ENCODE measurements at places on chromosomes 1 and 21.
A peak's percentile ranks its signal among the peaks of the same experiment; 100 is the strongest.

GRCh38 chr1:11854519-11854918 lies 4.2 kb downstream of the NPPB start:
- DNase-seq: no peak

- no peak for DNase-seq
These were observed 13.6 kb upstream of the DISP3 start for GRCh38 chr1:11465307-11465706.

GRCh38 chr1:168114845-168115244 lies 21.9 kb downstream of the GPR161 start:
- DNase-seq: no peak

DNA sequence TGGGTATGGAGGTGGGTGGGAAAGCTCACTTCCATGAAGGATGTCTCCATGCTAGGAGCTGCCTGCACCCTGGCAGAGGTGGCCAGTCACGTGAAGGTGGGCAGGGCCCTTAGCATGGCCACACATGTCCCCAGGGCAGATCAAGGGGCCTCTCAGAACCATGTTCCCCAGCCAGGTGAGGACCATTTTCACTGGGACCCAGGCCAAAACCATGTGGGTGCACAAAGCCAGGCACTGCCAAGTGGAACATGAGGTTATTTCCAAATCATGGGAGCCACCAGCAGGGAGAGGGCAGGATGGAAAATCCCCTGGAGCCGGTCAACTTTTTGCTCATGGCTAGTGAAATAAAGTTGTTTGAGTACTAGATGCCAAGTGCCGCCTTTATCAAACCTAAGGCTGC lies 9.7 kb downstream of the ZNF692 start:
- DNase-seq: no peak

DNA sequence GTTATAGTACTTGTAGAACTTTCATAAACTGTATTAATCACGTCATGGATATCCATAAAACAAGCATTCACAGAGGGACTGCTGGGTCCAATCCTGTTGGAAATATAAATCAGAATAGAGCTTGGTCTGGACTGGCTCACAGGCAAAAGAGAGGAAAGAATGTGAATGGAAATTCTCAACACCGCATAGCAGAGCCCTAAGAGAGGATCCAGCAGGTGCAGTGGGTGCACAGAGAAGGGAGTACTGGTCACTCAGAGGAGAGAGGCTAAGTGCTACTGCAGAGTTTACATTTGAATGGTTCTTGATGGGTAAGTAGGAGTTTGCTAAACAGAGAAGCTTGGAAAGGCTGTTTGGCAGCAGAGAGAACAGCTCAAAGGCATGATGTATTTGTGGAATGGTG lies 231.7 kb downstream of the PAPPA2 start:
- DNase-seq: no peak

DNA sequence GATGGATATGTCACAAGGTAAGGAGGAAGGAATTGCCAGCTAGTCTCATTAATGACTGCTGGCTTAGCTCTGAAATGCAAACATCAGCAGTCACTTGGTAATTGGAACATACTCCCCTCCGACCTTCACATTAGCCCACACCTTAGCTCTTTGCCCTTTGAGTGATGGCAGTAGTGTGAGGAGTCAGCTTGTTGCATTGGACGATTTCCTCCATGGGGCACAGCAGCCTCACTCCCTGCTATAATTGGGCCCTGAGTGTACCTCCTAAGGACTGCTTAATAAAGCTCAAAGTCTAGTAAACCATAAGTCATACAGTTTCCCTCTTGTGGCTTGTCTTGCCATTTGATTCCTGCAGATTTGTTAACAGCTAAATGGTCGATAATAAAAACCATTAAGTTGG lies 19.4 kb downstream of the METTL13 start:
- no peak for DNase-seq

DNA sequence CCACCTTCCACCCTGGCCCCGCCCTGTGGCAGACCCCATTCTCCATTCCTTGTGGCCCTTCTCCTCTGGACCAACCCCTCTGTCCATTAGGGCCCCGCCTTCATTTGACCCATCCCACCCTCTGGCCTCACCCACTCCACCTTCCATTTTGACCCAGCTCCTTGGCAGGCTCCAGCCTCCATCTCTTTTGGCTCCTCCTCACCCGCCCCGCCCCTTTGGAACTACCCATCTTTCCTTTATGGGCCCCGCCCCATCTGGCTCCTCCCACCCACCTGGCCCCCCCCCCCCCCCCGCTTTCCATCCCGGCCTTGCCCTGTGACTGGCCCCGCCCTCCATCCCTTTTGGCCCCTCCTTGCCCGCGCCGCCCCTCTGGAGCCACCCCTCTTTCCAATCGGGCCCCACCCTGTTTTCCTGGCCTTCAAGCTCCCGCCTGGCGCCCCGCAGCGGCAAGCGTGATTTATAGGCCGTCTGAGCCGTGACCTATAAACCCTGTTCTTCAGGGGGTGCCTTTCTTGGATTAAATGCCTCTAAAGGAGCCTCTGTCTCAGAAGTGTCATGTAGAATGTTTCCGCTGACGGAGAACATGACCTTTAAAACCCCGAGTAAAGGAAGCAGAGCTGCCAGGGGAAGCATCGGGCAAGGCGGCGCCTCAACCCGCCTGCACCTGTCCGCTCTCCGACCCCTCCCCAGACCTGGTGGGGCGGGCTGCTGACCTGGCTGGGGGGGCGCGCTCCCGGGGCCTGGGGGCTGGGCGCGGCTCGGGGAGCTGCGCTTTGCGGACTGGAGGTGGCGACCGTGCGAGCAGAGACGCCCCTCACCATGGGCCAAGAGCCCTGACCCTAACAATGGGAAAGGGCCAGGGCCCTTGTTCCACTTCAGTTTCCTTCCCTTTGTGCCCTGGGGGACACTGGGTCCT lies 178.0 kb downstream of the CAMTA1 start:
- peak; percentile 61 for DNase-seq

DNA sequence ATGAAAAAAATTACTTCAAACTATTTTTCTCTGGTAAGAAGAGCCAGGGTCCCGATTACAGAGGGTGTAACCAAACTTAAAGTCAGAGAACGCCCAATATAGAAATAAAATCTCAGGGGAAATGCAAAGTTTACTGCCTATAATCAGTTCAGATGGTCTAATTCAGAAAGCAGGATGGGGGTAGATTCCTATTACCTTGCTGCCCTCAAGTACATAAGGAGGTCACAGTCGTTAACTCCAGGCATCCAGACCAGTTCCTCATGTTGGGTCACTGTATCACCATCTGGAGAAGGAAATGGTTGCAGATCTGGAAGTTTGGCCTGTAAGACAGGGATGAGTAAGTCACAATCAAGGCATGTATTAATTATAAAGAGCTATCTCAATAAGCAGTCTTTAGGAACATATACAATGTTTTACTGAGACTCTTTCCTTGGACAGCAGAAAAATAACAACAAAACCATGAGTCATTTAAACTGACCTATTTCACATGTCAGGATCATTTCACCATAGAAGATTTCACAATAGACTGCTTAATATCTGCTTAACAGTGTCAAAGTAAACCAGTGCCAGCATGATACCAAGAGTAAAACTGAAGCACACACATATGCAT lies 179.4 kb downstream of the SLC45A1 start:
- DNase-seq: peak; percentile 54

- DNase-seq: no peak
These were observed 454.5 kb upstream of the NR5A2 start for GRCh38 chr1:199573047-199573446.

- no peak for DNase-seq
These were observed 15.3 kb upstream of the SSX2IP start for GRCh38 chr1:84705513-84705912.

DNA sequence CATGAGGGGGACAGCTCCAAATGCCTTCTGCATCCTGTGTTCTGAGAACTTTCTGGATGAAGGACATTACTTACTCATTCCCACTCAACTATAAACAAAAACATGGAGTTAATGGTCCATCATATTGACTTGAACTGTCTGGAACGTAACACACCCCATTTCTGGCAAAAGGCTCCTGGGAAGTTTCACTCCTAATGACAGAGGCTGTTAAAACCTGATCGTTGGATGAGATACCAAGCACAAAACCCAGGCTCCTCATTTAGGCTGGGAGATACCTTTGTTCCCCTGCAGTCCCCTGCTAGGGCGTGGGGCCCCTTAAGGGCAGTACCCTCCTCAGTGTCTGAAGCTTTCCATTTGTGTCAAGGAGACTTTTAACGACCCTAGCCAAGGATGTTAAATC lies 78.9 kb downstream of the RHOU start:
- DNase-seq: no peak

- DNase-seq: no peak
These were observed 81.2 kb upstream of the EFHD2 start for GRCh38 chr1:15328351-15329103.

DNA sequence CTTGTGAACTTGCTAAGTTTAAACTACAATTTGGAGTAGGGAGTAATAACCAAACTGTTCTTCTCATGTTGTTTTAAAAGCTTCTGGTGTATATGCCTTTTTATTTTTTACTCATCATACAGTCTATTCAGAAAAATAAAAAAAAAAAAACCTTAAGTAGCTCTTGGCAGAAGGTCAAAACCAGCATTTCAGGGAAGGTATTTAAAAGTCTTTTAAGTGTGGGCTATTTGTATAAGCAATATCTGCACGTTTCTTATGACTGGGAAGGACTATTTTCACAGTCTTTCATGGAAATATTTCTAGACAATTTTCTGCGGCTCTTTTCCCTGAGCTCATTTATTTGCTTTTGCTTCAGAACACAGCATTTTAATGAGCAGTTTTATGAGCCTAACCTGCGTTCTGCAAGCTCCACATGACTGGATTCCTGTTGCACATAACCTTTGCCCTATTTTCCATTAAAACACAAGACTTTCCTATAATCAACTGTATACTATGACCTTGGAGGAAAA lies 60.9 kb upstream of the C1orf105 start:
- DNase-seq: no peak

- no peak for DNase-seq
These were observed 16.8 kb downstream of the LRP8 start for GRCh38 chr1:53310847-53311681.

DNA sequence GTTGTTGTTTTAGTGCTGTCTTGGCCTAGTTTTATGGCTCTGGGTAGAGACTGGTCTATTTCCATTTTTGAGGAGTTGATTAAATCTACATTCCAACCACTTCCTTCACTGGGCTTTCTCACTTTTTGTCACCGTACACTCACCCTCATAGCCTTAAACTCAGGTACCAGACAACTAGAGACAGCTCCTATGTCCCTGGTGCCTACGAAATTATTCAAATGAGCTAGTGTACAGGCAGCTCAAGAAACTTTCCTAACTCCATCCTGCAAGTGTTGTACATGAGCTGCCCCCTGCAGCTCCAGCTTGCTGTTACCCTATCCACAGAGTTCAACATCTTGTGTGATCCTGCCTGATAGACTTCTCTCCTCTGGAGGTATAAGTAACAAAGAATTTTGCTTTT lies 704.8 kb upstream of the RGS18 start:
- DNase-seq: no peak

DNA sequence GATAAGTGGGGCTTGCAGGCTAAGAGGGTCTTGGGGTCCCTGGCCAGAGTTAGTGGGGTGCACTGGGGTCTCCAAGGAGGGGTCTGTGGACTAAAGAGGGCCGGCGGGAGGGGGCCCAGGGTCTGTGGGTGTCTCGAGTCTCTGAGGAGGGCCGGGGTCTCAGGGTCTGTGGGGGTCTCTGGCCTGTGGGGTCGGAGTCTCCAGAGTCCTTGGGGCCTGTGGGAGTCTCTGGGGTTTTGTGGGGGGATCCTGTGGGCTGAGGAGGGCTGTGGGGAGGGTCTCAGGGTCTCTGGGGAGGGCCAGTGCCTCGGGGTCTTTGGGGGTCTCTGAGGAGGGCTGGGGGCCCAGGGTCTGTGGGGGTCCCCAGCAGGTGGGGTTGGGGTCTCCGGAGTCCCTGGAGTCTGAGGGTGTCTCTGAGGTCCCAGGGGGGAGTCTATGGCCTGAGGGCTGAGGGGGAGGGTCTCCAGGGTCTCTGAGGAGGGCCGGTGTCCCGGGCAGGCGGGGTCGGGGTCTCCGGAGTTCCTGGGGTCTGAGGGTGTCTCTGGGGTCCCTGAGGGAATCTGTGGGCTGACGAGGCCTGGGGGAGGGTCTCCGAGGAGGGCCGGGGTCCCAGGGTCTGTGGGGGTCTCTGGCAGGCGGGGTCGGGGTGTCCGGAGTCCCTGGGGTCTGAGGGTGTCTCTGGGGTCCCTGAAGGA lies 628 bp upstream of the PLEKHM2 start:
- DNase-seq: no peak

DNA sequence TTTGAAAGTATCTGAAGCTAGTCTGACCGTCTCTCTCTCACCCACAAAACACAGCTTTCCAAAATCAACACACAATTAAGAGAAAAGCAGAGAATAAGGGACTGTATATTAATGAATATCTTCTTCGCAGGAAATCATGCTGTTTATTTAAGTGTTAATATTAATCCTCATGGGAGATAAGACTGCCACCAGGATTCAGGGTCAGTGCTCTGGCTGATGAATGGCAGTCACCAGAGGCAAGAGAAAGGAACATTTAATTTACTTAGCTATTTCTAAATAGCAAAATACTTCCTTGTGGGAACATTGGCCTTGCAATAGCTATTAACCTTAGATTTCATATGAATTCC lies 2.2 kb downstream of the SCYL3 start:
- DNase-seq: no peak

DNA sequence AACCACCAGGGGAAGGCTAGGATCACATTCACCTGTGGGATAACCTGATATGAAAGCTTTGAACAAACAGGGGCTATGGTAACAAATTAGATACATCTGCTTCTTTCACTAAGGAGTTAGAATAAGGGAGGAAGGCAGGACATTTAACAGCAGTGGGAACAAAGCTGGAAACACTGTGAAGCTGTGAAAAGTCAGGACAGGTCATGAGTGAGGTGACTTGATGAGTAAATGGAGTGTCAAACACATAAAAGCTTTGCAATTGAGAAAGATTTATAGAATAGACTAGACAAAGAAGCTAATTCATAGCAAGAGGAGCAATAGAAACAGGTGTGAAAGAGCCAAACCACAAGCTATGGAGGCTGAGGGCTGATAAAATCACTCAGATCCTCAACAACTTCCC lies 110.0 kb downstream of the ASTN1 start:
- no peak for DNase-seq

- DNase-seq: no peak
These were observed 41.5 kb downstream of the ZYG11B start for GRCh38 chr1:52767596-52768280.

GRCh38 chr21:32772281-32773047 lies 909 bp upstream of the PAXBP1 start:
- DNase-seq: peak; percentile 25

DNA sequence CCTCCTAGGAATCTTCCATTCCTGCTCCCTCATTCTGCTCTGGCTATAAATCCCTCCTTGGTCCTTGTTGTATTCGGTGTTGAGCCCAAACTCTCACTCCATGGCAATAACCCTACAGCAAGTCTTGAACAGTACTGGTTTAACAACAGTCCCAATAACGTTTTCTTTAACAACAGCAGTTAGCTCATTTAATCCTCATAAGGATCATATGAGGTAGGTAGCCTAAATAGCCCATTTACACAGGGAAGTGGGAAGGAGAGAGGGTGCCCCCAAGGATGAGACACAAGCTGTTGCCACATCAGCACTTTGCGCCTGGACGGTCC lies 444 bp upstream of the AGTRAP start:
- DNase-seq: no peak

- DNase-seq: no peak
These were observed 41.8 kb downstream of the ZNF281 start for GRCh38 chr1:200367841-200368534.
